Osteocyte (in vitro differentiated cells): ENCODE measurements at places on chromosomes 16 and 17. TPM values are rescaled to one million over a fixed set of nuclear protein-coding genes. Genes with fewer than 3 reads are reported as not detected.

DNA sequence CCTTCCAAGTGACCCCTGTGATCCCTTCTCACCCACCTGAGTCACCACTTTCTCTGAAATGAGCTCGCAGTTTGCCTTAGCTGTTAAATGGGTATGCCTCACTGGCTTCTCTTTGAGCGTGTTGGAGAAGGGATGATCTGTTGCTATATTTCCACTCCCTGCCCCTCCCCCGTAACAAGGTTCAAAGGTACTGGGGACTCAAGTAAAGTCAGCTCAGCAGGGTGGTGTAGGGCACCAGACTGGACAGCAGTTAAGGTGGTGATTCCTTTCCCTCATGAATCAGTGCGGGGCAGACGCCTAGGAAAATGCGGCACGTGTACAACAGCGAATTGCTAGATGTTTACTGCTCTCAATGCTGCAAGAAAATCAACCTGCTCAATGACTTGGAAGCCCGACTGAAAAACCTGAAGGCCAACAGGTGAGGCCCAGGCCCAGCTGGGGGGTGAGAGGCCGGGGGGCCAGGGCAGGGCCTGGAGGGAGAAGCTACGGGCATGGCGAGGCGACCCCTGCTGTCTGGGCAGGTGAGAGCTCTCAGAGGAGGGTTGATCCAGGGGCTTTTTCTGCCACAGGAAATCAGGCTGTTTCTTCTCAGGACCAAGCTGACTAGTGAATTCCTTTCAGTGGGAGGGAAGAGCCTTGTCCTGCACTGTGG is 130.3 kb downstream of the RAB11FIP4 start:
- no peak for DNase-seq
- peaks cover 3% of the 10 kb centered on the region for H3K27me3 ChIP-seq
- no peak overlapping the region for H3K4me3 ChIP-seq
- no peaks in the 10 kb centered on the region for H3K4me1 ChIP-seq
- H3K36me3 ChIP-seq = no peaks in the 10 kb centered on the region
- no peak overlapping the region for H3K27ac ChIP-seq

GRCh38 chr17:31078290-31078689 is 16.5 kb upstream of the NF1 start:
- no peak overlapping the region for H3K4me3 ChIP-seq
- no peaks in the 10 kb centered on the region for H3K27me3 ChIP-seq
- H3K36me3 ChIP-seq = no peaks in the 10 kb centered on the region
- no peak for DNase-seq
- peaks cover 7% of the 10 kb centered on the region for H3K4me1 ChIP-seq

The NETO2 gene
- 16.7 and 21.3 TPM in 2 replicates for total RNA-seq

DNA sequence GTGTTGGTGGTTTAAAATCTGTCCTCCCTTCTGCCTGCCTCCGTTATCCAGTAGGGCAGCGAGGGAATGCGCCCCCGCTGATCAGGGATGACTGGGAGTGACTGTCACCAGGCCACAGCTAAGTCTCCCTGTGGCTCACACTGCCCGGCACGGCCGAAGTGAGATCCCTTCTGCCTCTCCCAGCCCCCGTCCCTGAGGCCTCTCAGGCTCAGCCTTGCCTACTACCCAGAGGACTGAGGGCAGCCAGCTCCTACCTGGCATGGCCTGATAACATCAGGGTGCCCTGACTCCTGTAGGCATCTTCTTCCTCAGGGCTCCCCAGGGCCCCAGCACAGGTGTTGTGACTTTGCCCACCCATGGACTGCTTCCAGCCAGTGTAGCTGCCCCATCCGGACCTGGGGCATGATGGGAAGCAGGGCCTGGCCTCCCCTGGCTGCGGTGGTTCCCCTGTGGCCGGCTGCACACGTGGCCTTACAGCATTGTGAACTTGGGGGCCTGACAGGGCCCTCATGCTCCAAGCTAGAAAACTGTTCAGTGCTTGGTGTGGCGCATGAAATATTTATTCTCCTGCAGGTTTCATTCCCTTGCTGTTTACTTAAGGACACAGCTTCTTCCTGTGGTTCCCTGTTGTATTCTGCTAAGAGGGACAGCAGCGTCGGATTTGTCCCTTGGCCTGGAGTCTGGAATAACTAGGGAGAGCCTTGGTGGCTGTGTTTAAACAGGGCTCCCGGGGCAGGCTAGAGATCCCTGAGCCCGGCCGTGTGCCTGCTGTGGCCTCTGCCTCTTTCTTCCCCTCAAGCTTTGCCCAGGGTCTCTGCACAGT is 30.0 kb downstream of the GINS2 start:
- DNase-seq = no peak
- H3K4me3 ChIP-seq = no peak overlapping the region
- H3K27me3 ChIP-seq = no peaks in the 10 kb centered on the region
- H3K27ac ChIP-seq = no peak overlapping the region

GRCh38 chr17:82465023-82465603 is 6.6 kb downstream of the NARF start:
- peak overlapping the region; percentile 38 for H3K27ac ChIP-seq
- no peak overlapping the region for H3K4me3 ChIP-seq
- peaks cover 53% of the 10 kb centered on the region for H3K36me3 ChIP-seq
- no peaks in the 10 kb centered on the region for H3K27me3 ChIP-seq

DNA sequence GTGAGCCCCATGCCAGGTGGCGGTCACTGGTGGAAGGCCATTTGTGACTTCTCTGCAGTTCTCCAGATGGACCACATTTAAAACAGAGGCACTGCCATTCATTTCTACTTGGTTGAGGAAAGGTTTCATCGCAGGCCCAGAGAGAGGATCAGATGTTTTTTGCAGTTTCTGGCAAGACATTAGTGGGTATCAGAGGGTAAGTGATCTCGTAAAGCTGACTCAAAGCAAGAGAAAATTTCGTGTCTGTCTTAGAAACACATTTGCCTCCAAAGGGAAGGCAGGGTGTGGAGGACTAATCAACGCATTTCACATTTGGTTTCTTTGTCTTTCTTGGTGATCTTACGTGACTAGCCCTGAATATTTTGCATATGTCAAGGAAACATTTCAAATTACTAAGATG is 81.8 kb downstream of the PRKCB start:
- H3K27me3 ChIP-seq = peaks cover 6% of the 10 kb centered on the region
- H3K27ac ChIP-seq = no peak overlapping the region
- no peaks in the 10 kb centered on the region for H3K36me3 ChIP-seq

DNA sequence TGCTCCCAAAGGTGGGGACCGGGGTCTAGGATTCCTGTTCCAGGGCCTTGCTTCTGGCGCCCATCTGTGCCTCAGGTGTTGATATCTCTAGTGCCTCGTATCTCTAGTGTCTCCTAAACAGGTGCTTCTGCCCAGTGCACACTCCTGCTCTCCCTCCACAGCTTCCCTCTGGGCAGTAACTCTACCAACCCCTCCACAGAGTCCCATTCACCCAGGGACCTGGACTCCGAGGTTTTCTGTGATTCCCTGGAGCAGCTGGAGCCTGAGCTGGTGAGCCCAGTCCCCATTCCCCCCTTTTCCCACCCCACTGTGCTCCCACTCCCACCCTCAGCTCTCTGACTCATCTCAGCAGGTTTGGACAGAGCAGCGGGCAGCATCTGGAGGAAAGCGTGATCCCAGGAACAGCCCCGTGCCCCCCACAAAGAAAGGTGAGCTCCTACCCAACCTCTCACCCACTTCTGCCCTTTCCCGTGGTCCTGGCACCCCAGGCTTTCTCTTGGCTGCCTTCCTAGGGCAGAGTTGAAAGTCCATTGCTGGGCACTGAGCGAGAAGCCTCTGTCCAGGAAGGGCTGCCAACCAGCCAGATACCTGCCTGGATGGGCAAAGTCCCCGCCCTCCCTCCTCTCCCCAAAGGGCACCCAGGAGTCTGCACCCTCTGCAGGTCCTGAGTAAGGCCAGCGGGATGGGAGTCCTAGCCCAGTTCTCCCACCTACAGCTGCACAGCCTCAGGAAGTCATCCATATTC is 2.2 kb downstream of the ACBD4 start:
- no peak overlapping the region for H3K4me3 ChIP-seq
- no peak for DNase-seq
- H3K27ac ChIP-seq = no peak overlapping the region
- no peaks in the 10 kb centered on the region for H3K36me3 ChIP-seq
- peaks cover 15% of the 10 kb centered on the region for H3K4me1 ChIP-seq

The KRTAP2-4 gene
- not detected in 2 replicates for total RNA-seq

DNA sequence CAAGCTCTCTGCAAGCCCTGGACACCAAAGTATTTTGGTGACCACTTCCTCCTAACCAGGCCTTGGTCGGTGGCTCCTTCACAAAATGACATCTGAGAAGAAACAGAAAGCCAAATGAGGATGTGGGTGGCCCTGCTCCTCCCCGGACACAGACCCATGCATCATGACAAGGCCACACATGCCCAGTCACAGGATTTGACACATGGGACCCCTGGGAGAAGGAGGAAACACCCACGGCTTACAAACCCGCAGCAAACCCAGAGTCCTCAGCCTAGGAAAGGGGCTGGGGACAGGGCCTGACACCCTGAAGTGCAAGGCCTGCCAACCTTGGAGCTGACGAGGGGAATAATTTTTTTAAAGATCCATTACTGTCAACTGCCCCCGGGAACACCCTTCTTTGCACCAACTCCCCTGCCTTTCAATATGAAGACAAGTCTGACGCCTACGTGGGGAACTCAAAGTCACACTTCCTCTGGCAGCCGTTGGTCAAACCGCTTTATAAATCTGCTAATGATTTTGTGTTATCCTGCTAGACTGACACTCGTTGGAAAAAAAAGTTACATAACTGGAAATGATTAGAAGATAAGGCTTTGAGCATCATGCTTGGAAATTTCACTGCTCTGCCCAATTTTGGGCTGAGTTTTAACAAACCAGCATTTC is 41.3 kb downstream of the GAS7 start:
- H3K27ac ChIP-seq = no peak overlapping the region
- no peaks in the 10 kb centered on the region for H3K36me3 ChIP-seq
- H3K27me3 ChIP-seq = no peaks in the 10 kb centered on the region

GRCh38 chr16:21710938-21711337 is 47.2 kb downstream of the OTOA start:
- no peak for DNase-seq
- no peak overlapping the region for H3K27ac ChIP-seq
- H3K36me3 ChIP-seq = no peaks in the 10 kb centered on the region
- H3K27me3 ChIP-seq = peaks cover 6% of the 10 kb centered on the region

GRCh38 chr16:3549906-3550305 is 27.3 kb downstream of the NLRC3 start:
- H3K27me3 ChIP-seq = no peaks in the 10 kb centered on the region
- H3K4me3 ChIP-seq = no peak overlapping the region
- DNase-seq = no peak
- peaks cover 3% of the 10 kb centered on the region for H3K4me1 ChIP-seq
- H3K27ac ChIP-seq = no peak overlapping the region

DNA sequence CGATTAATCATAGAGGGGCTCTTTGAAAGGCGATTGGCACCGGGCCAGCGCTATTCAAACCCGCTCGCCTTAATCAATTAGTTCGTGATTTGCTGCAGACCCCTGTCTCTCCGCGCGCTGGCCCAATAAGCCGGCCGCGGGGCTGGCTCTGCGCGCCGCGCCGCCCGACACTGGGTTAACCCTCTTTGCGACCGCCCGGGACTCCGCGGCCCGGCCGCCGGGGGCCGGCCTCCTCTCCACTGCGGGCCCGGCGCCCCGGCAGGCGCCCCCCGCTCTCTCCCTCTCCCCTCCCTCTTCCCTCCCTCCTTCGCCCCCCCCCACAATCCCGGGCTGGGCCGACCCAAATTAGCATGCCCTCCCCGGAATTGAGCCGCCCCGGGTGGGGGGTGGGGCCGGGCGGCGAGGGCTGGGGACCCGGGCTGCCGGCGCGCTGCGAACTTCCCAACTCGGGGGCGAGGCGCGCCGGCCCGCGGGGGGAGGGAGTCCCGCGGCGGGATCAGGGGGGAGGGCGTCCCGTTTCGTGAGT is 428 bp upstream of the SALL1 start:
- H3K4me3 ChIP-seq = peak overlapping the region; percentile 76
- H3K27ac ChIP-seq = no peak overlapping the region
- peaks cover 73% of the 10 kb centered on the region for H3K27me3 ChIP-seq
- peaks cover 27% of the 10 kb centered on the region for H3K4me1 ChIP-seq
- H3K36me3 ChIP-seq = no peaks in the 10 kb centered on the region

- no peaks in the 10 kb centered on the region for H3K4me1 ChIP-seq
- no peaks in the 10 kb centered on the region for H3K27me3 ChIP-seq
- no peak overlapping the region for H3K27ac ChIP-seq
- no peak overlapping the region for H3K4me3 ChIP-seq
- DNase-seq = no peak
Measured at GRCh38 chr17:11816409-11816808, 180.9 kb downstream of the ZNF18 start.

DNA sequence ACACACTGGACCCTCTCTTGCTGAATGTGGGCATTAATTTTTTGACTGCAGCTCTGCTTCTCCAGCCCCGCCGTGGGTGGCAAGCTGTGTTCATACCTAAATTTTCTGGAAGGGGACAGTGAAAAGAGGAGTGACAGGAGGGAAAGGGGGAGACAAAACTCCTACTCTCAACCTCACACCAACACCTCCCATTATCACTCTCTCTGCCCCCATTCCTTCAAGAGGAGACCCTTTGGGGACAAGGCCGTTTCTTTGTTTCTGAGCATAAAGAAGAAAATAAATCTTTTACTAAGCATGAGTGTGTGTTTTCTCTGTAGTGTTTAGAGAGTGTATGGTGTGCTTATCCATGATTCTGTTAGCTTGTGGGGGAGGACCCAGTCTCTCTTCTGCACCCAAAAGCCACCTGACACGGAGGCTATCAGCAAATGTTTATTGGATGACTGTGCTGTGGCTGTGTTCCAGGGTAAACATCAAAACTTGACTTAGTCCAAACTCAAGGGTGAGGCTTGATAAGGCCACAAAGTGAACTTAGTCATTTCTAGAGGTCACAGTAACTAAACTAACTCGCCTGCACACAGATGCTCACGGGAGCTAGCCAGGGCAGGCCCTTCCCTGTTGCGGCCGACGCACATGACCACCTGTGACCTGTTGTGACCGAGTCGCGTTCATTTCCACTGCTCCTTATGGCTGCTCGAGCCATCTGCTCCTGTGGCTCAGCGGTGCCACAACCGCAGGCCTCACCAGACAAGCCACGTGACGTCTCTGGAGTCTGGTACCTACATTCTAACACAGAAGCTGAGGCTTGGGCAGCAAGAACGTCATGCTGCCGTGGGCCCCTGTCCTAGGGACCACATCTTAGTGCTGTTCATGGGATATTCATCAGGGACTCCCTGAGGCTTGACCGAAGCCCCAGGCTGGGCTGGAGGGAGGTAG is 9.8 kb upstream of the MED11 start:
- H3K4me1 ChIP-seq = no peaks in the 10 kb centered on the region
- no peak for DNase-seq
- H3K36me3 ChIP-seq = peaks cover 10% of the 10 kb centered on the region
- H3K27ac ChIP-seq = no peak overlapping the region
- H3K27me3 ChIP-seq = peaks cover 6% of the 10 kb centered on the region

The NLGN2 gene
- total RNA-seq = 53.8 and 56.8 TPM in 2 replicates

The TBC1D3D gene
- total RNA-seq = 0.63 and 0.91 TPM in 2 replicates

The ICAM2 gene
- total RNA-seq = not detected in 2 replicates

DNA sequence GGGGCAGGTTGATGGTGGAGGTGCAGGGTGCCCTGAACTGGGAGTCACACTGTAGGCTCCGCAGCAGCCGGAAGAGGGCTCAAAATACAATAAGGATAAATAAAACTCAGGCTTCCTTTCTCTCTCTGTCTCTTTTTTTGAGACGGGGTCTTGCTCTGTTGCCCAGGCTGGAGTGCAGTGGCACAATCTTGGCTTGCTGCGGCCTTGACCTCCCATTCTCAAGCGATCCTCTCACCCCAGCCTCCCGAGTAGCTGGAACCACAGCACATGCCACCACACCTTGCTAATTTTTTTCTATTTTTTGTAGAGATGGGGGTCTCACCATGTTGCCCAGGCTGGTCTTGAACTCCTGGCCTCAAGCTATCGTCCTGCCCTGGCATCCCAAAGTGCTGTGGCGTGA is 32.9 kb upstream of the NPTX1 start:
- H3K36me3 ChIP-seq = no peaks in the 10 kb centered on the region
- no peak overlapping the region for H3K27ac ChIP-seq
- DNase-seq = no peak
- H3K4me1 ChIP-seq = peaks cover 33% of the 10 kb centered on the region
